ENCODE measurements at places on chromosomes 7 and 10. TPM values are rescaled to one million over a fixed set of nuclear protein-coding genes. Genes with fewer than 3 reads are reported as not detected.

GRCh38 chr10:126101325-126101724 lies 205.0 kb downstream of the FANK1 start:
- no peak overlapping the region for H3K27ac ChIP-seq
- no peaks in the 10 kb centered on the region for H3K36me3 ChIP-seq
- DNase-seq: no peak
- no peaks in the 10 kb centered on the region for H3K27me3 ChIP-seq

DNA sequence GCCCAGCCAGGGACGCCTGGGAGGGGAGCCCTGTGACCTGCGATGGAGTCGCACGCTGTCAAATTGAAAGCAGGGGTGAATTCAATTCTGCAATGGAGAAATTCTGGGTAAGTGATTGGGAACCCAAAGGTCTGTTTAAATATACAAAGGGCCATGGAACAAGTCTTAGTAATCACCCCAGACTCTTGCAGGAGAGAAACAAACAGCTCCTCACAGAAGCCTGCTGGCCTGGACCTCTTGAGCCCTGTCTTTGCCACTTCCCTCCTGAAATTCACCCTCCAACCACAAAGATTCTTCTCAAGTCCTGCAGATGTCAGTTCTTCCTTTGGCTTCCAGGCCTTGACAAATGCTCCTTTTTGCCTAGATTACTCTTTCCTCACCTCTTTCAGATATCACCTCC lies 97.3 kb downstream of the GLI3 start:
- no peak overlapping the region for H3K4me3 ChIP-seq
- H3K4me1 ChIP-seq: peaks cover 32% of the 10 kb centered on the region
- no peaks in the 10 kb centered on the region for H3K27me3 ChIP-seq
- no peak overlapping the region for H3K27ac ChIP-seq

DNA sequence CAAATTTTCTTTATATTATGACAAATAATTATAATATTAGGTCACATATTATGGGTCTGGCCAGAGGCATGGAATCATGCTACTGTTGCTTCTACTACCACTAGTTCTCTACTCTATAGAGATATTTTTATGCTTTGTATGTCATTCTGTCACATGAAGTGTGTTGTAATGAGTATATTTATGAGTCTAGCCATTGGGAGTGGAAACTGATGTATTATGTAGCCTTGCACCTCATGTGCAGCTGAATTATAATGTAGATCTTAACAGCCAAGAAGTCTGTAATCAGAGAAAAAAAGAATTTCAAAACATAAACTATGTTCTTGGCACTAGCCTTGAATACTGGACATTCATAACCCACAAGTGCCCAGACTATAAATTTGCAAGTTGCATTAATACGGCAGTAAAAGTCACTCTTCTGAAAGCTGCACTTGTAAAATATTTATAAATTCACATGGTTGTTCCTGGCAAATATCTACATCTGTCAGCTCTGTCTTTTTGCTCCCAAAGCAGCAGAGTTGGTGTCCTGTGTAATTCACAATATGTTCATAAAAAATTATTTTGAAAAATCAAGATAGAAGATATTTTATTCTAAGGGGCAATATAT lies 48.6 kb upstream of the SKAP2 start:
- no peaks in the 10 kb centered on the region for H3K4me1 ChIP-seq
- DNase-seq: no peak
- H3K27ac ChIP-seq: no peak overlapping the region
- H3K36me3 ChIP-seq: no peaks in the 10 kb centered on the region
- no peak overlapping the region for H3K4me3 ChIP-seq

GRCh38 chr10:14299556-14299955 lies 31.2 kb downstream of the FRMD4A start:
- H3K27me3 ChIP-seq: no peaks in the 10 kb centered on the region
- no peaks in the 10 kb centered on the region for H3K36me3 ChIP-seq
- DNase-seq: no peak
- H3K4me1 ChIP-seq: no peaks in the 10 kb centered on the region

DNA sequence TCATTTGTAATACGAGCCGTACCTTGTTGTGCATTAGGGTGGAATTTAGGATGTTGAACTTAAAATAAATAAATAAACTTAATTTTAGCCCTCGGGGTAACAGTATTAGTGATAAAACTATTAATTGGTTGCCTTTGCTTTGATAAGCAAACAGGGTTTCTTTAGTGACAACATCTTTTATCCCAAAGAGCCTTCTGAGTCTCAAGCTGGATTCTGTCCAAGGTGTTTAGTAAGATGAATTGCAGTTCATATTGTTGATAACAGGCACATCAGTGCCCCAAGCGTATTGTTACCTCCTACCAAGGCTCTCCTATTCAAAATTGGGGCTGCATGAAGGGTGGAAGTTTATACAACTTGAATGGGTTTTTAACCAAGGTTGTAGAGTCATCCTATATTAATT lies 144.4 kb upstream of the CELF2 start:
- no peak overlapping the region for H3K4me3 ChIP-seq
- H3K27me3 ChIP-seq: no peaks in the 10 kb centered on the region
- no peak for DNase-seq
- no peak overlapping the region for H3K27ac ChIP-seq
- no peaks in the 10 kb centered on the region for H3K4me1 ChIP-seq
- no peaks in the 10 kb centered on the region for H3K36me3 ChIP-seq

AKR1C1 gene
- 166 TPM for total RNA-seq
